ENCODE measurements at places on chromosomes 11 and 22. TPM values are rescaled to one million over a fixed set of nuclear protein-coding genes. Genes with fewer than 3 reads are reported as not detected.

The C1QTNF4 gene
- 0.34 TPM for total RNA-seq

The CRYBA4 gene
- total RNA-seq = not detected

The H19 gene
- total RNA-seq = 10.5 TPM

The DDX10 gene
- 66.5 TPM for total RNA-seq

The MMP3 gene
- total RNA-seq = not detected

The KCNK7 gene
- total RNA-seq = 0.61 TPM

The PLAAT4 gene
- 0.52 TPM for total RNA-seq

DNA sequence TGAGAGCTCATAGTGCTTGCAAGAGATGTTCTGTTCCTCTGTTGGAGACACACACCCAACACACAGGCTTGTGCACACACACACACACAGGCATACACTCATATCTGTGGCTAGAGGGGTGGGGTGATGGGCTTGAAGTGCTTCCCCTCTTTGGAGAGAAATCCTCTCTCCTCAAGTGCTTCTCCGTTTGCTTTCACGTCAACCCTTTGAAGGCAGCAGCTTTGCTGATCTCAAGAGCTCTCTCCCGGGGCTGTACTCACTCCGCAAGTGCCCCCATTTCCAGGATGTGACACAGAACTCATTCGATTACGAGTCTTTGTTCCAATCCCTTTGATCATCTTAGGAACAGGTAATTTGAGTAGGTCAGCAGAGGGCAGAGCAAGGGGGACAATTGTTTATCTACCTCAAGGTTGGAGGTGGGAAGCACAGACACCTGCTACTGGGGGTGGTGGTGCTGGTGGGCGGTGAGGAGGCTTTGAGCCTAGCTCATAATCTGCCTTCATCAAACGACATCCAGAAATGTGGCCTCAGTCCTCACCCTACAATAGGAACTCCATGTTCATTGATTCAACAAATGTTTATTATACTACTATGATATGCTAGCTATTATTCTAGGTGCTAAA is 529.8 kb upstream of the CADM1 start:
- no peaks in the 10 kb centered on the region for H3K27me3 ChIP-seq
- H3K36me3 ChIP-seq = no peaks in the 10 kb centered on the region
- H3K4me3 ChIP-seq = no peak overlapping the region
- no peak overlapping the region for H3K27ac ChIP-seq
- DNase-seq = no peak

DNA sequence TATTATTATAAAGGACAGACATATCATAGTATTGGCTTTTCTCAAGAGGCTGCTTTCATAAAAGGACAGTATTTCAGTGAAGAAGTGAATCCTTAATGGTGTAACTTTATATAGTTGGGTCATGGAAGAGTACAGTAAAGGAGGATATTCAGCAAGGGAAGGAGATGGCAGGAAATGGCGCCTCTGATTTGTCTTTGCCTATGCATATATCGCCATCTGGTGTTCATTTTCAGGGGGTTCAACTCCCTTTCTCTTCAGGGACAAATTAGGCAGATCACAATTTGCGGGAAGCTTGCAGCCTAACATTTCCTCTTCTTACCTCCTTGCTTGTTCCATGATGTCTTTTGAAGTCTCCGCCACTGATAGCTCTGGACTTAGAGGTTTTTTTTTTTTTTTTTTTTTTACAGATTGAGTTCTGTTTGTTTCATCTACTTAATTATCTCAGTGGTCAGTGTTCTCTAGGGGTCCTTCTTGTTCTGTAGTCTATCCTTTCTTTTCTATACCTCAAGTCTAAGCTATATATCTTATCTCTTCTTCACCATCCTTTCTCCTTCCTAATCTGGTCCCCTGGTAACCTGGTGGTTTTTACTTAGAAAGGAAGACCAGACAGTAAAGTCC is 21.8 kb upstream of the RRM1 start:
- no peaks in the 10 kb centered on the region for H3K27me3 ChIP-seq
- no peaks in the 10 kb centered on the region for H3K36me3 ChIP-seq
- no peak overlapping the region for H3K4me3 ChIP-seq
- no peaks in the 10 kb centered on the region for H3K4me1 ChIP-seq
- peak; percentile 59 for DNase-seq

DNA sequence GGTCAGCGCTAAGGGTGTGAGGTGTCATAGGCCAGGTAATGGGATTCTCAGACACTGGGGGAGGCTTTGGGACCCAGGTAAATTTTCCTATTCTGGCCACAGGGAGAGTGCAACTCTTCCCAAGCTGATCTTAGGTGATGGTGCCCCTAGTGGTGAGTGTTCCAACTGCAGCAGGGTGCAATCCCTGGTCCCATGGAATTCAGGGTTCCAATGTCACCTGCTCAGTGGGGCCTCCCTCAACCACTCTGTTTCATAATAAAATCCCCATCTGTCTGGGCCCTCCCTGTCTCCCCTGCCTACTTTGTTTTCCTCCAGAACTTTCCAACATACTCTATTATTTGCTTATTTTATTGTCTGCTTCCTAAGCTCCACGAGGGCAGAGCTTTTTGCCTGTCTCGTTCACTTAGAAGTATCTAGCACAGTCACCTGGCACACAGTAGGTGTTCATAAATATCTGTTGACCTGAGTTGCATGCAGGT is 2.9 kb upstream of the SGSM1 start:
- no peak overlapping the region for H3K4me3 ChIP-seq
- H3K36me3 ChIP-seq = no peaks in the 10 kb centered on the region
- DNase-seq = peak; percentile 70
- no peak overlapping the region for H3K27ac ChIP-seq
- peaks cover 16% of the 10 kb centered on the region for H3K4me1 ChIP-seq

DNA sequence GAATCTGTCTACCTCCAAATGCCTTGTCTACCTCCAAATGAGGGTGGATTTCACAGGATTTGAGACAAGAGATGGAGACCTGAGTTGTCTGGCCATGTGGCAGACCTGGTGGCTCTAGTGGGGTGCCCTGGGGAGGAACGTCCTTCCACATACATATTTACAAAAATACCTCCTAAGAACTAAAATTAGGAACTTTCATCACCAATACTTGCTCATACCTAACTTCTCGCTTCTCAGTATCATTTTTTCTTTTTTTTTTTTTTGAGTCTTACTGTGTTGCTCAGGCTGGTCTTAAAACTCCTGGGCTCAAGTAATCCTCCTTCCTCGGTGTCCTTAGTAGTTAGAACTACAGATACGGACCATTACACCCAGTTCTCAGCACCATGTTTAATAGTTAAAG is 117.9 kb downstream of the MED15 start:
- H3K27ac ChIP-seq = no peak overlapping the region
- no peak overlapping the region for H3K4me3 ChIP-seq
- H3K4me1 ChIP-seq = no peaks in the 10 kb centered on the region
- H3K36me3 ChIP-seq = no peaks in the 10 kb centered on the region

GRCh38 chr11:114066046-114066648 is 6.6 kb downstream of the ZBTB16 start:
- H3K4me3 ChIP-seq = no peak overlapping the region
- no peaks in the 10 kb centered on the region for H3K36me3 ChIP-seq
- H3K27me3 ChIP-seq = peaks cover 8% of the 10 kb centered on the region

DNA sequence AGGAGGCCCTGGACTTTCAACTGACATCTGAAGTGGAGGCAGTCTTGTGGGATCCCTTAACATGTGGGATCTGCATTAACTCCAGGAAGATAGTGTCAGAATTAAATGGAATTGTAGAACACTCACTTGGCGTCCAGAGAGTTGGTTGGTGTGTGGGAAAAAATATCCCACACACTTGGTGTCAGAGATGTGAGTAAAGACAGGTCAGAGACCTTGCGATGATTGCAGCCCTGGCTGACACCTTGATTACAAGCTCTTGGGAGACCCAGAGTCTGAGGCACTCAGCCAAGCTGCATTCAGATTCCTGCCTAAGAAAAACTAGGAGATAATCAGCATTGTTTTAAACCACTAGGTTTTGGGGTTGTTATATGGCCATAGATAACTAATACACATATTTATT is 7.2 kb upstream of the TPCN2 start:
- no peaks in the 10 kb centered on the region for H3K4me1 ChIP-seq
- no peak overlapping the region for H3K27ac ChIP-seq
- no peaks in the 10 kb centered on the region for H3K27me3 ChIP-seq
- H3K4me3 ChIP-seq = no peak overlapping the region
- no peaks in the 10 kb centered on the region for H3K36me3 ChIP-seq

DNA sequence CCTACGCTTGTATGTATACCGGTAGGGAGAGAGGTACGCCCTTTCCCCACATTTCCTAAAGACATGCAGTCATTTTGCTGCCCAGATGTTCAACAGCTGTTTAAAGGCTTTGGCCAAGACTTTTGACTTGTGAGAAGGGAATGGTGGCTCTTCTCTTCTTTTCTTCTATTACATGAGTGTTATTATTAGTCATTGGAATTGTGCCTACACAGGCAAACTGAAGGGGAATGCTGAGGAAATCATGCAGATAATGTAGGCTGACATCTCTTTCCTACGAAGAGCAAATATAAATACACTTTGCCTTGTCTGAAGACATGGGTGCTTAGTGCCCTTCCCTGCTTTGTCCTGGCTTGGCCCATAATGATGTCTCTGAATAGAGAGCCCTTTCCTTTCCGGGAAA is 194.3 kb upstream of the NARS2 start:
- H3K27me3 ChIP-seq = peaks cover 25% of the 10 kb centered on the region
- no peaks in the 10 kb centered on the region for H3K36me3 ChIP-seq
- no peak for DNase-seq
- H3K27ac ChIP-seq = no peak overlapping the region
- no peak overlapping the region for H3K4me3 ChIP-seq

DNA sequence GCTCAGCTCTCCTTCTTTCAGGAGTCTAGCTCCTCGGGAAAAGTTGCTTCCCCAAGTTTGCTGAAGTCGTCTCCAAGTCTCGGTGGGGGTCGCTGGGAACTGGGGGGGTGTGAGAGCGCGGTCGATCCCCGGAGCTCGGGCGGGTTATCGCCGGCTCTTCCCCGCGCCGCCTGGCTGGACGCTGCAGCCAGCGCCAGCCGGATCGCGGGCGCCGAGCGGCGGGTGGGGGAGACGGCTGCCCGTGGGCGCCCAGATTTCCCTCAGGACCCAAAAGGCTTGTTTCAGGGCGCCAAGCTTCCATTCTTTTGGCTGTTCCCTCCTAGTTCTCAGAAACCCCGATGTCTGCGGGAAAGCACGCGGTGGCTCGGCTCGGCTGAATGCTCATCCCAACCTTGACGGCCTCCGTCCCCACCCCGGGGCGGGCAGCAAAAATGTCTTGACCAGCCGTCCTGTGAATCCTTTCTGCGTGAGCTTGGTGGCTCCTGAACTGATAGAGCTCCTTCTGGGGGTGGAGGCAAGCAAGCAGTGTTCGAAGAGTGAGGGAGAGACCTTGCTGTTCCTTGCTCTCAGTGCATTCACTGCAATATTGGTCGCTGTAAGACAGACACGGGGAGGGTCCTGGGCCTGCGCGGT is 1.7 kb downstream of the ZBTB16 start:
- H3K27ac ChIP-seq = no peak overlapping the region
- H3K4me1 ChIP-seq = no peaks in the 10 kb centered on the region
- H3K27me3 ChIP-seq = peaks cover 5% of the 10 kb centered on the region
- no peak overlapping the region for H3K4me3 ChIP-seq
- DNase-seq = no peak

DNA sequence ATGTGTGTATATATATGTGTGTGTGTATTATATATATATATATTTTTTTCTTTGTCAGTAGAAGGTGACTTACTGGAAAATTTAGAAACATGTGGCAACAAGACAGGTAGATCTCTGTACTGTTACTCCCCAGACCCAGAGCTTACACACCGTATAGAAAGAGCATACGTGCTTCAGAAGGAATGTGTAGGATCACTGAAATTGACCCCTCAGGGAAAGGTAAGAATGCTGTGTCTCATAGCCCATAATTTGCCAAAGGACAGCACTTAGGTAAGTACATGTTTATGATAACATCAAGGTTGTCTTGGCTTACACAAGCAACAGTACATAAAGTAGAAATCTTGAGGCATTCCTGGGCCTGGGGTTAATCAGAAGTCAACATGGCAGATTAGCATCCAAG is 54.2 kb upstream of the PDE3B start:
- no peak overlapping the region for H3K27ac ChIP-seq
- no peaks in the 10 kb centered on the region for H3K36me3 ChIP-seq
- no peaks in the 10 kb centered on the region for H3K27me3 ChIP-seq
- peaks cover 4% of the 10 kb centered on the region for H3K4me1 ChIP-seq

DNA sequence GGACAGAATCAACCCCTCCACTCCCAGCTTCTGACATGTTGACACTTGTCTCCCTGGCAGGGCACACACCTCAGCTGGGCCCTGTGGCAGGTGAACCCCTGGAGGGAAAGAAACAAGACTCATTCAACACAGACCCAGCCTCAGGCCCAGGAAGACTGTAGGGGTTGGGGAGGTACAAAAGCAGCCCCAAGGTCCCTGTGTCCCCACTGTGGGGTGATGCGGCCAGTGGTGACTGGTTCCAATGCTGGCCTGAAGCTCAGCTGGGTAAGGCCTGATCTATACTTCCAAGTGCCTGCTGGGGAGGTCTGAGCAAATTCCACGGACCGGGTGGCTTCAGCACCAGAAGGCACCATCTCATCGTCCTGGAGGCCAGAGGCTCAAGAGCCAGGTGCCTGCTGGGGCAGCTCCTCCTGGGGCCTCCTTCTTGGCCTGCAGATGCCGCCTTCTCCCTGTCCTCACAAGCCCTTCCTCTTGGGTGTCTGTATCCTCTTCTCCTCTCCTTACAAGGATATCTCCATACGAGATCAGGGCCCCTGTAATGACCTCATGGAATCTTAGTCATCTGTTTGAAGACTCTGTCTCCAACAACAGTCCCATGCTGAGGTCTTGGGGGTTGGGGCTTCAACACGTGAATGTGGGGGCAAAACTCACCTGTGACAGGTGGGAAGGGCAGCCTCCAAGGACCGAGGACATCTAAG is 1492.1 kb downstream of the BRD1 start:
- DNase-seq = no peak
- H3K27me3 ChIP-seq = 0 out of 2 replicates have a peak, but pooled peaks cover 2% of the 10 kb centered on the region
- H3K36me3 ChIP-seq = no peaks in the 10 kb centered on the region

GRCh38 chr11:123434262-123434661 is 4.2 kb downstream of the GRAMD1B start:
- H3K27me3 ChIP-seq = no peaks in the 10 kb centered on the region
- no peak overlapping the region for H3K4me3 ChIP-seq
- no peaks in the 10 kb centered on the region for H3K4me1 ChIP-seq
- peak; percentile 43 for DNase-seq
- no peak overlapping the region for H3K27ac ChIP-seq

DNA sequence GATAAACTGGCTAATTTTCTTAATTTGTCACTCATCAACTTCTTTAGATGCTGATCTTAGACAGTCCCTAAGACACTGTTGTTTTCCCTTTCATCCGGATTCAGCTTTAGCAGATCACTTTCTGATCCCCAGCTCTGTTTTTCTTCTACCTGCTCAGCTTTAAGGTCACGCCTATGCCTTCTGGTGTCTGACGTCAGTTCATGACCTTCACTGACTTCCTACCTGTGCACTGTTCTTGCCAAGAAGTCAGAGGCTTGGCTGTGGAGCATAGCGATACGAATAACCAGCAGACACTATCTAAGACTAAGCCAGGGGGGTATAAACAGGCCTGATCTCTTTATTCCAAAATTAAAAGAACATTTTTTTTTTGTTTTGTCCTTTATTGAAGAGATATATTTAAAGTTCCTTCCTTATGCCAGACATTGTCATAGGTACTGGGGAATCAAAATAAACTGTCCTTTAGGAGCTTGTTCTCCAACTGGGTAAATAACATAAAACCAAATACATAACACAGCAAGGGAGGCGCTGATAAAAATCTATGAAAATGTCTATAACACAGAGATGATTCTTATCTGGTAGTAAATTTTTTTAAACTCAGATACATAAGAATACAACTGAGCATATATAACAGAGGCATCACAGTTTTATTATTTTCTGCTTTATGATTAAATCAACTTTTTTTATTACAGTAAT is 352.2 kb upstream of the CTSC start:
- H3K4me3 ChIP-seq = no peak overlapping the region
- no peaks in the 10 kb centered on the region for H3K4me1 ChIP-seq
- no peaks in the 10 kb centered on the region for H3K27me3 ChIP-seq
- H3K36me3 ChIP-seq = no peaks in the 10 kb centered on the region
- H3K27ac ChIP-seq = no peak overlapping the region
